Activated CD4-positive, alpha-beta T cell treated with anti-CD3 and anti-CD28 coated beads, Interleukin-2, amount 10 ng/mL, durations not matched to agents 7 days and 5 days (primary cell): ENCODE measurements at places on chromosomes 4 and X.

- no peak for DNase-seq
These were observed 1.9 kb upstream of the CHST7 start for GRCh38 chrX:46571423-46572339.

DNA sequence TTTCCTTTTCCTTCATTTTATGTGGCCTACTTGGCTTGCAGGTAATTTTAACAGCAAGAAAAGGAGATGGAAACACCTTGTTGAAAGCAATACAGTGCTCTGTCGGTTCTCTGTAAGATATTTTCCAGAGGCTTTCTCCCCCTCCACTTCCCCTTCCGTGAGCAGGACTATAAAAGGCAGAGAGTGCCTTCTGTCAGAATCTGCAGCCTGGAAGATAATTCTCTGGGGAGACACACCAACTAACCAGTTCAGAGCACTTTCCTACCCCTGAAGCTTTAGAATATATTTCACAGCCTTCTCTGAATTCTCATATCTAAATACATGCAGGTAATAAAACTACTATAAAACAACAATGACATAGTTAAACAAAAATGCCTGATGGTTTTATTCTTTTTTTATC lies 141.1 kb downstream of the IDS start:
- DNase-seq: no peak

DNA sequence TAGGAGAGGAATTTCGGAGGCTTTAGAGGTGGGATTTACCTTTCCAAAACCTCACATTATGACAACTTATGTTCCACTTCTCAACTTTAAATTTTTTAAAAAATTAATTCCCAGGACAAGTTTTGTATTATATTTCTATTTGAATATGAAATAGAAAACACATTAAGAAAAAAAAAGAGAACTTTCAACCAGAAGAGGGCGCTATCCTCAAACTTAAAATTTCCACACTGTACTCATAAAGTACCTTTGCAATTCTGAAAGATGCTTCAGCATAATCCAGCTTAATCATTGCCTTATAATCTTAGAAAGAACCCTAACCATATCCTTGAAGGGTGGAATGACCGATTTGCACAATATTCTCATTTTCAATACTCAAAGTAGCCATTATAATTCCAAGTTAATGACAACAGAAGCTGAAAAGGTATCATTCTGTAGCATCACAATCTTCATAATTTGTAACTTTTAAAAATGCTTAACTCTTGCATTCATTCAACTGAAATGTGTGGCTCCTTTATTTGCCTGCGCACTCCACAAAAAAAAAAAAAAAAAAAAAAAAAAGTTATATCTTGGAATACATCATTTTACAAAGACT lies 158.0 kb downstream of the KCNIP4 start:
- DNase-seq: no peak

GRCh38 chr4:156971676-156972378 lies at the start of gene PDGFC:
TSS of gene PDGFC (minus strand) at chr4:156971799. CDS start at chr4:156970903, 896 bp downstream.
- DNase-seq: no peak

DNA sequence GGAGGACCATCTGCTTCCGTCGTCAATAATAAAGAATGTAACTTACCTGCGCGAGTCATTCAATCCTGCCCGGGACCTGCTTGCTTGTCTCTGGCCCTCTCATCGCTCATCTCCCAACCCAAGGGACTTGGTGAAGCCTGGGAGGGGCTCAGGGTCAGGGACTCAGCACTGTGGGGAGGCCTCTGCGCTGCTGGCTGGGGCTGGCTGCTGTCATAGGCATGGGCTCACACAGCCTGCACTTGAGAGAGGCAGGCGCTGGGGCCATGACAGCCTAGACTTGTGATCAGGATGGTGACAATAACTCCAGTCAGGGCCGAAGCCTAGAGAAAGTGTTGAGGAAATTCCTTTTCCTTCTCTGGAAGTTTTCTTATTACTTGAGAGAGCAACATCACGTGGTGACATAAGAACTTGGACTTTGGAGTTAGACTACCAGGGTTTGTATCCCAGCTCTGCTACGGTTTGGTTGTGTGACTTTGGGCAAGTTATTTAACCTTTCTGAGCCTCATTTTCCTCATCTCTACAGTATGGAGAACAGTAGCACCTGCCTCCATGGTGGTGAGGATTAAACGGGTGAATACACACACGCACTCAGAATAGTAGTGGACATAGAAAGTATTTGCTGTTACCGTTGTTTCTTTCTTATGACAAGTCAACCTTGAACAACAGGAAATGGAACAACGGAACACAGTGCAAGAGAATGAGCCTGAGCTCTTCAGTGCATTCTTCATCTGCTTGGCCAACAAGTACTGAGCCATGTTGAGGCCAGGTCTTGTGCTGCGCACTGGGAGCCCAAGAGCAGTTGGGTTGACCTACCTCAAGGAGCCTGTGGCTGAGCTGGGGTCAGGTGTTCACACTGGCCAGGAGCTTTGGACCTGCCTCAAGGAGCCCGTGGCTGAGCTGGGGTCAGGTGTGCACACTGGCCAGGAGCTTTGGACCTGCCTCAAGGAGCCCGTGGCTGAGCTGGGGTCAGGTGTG lies 60.5 kb downstream of the TBC1D14 start:
- DNase-seq: no peak

DNA sequence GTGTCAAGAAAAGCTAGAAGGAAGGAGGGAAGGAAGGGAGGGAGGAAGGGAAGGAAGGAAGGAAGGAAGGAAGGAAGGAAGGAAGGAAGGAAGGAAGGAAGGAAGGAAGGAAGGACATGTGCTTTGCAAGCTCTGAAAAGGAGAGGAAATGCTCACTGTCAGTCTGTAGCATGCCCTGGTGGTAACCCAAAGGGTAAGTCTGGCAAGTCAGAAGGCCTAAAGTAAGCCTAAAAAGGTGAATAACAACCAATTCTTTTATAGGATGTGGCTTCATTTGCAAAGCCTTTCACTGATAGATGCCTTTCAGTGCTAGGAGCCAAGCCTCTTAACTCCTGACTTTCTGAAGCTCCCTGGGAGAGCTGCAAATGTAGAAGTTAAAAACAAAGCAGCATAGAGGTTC lies 542.6 kb downstream of the CFAP47 start:
- DNase-seq: no peak

DNA sequence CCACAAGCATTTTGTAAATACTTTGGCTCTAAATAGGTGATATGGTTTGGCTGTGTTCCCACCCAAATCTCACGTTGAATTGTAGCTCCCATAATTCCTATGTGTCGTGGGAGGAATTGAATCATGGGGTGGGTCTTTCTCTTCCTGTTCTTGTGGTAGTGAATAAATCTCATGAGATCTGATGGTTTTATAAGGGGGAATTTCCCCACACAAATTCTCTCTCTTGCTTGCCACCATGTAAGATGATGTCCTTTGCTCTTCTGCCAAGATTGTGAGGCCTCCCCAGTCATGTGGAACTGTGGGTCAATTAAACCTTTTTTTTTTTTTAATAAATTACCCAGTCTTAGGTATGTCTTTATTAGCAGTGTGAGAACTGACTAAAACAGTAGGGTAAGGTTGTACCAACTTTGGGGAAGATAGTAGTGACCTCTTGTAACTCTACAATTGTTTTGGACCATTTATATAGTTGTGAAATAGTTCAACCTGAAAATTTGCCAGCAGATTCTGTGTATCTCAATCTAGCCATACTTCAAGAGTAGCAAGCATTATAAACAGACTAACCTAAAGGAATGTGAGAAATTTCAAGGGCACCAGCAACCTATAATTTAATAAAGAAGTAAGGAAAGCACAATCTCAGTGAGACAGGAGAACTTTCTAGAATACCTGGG lies 727.8 kb downstream of the GRID2 start:
- DNase-seq: no peak

DNA sequence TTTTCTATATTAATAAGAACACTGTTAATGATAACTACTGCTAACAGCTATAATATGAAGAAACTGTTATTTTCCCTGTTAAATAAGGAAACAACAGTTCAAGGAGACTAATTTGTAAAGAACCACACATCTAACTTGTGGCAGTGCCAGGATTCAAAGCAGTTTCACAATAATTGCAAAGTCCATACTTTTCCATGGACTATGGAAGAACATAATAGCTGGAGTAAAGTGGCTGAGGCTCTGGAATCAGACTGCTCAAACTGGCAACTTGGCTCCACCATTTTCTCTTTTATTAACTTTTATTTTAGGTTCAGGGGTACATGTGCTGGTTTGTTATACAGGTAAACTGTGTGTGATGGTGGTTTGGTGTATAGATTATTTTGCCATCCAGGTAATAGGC lies 393.7 kb upstream of the CPEB2 start:
- no peak for DNase-seq

DNA sequence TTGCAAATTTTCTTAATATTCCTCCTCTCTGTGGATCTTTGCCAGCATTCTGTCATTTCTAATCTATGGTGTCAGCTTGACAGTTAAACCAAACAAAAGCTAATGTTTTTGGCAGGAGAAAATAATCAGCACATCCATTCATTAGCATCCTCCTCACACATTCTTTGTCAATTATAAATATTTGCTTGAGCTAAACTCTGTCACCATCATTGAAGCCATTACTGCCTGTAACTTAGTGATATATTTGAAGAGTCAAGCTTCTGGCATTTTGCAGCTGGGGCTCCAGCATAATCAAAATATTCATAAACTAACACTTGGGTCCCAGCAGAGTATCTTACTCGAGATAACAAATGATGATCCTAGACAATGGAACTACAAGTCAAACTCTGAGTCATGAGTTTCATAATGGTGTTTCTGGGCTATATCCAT lies 126.1 kb downstream of the EIF4E start:
- no peak for DNase-seq

GRCh38 chr4:183353557-183353956 lies 31.3 kb upstream of the CLDN24 start:
- no peak for DNase-seq

DNA sequence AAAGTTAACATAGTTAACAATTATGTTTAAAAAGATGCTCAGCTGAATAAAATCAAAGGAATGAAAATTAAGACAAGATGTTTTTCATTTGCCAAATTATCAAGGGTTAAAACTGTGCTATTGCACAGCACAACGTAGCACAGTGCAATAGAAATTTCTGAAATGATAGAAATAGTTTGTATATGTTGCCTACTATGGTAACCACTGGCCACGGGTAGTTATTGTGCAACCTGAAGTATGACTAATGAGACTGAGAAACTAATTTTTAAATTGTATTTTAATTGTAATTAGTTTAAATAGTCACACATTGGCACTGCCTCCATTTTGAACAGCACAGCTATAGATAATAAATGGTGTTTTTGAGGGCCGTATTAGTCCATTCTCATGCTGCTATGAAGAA lies 343.1 kb upstream of the FAM241A start:
- DNase-seq: no peak
